ENCODE measurements at places on chromosomes 12 and 14.

GRCh38 chr14:21543963-21544362, 17.8 kb upstream of the SALL2 start:
- DNase-seq, result no peak

GRCh38 chr14:92800525-92800924, 6.4 kb downstream of the GOLGA5 start:
- DNase-seq, result no peak

GRCh38 chr14:99450266-99450665, 30.4 kb downstream of the SETD3 start:
- DNase-seq, result no peak

GRCh38 chr14:27372771-27373170, 774.9 kb upstream of the NOVA1 start:
- no peak for DNase-seq

- DNase-seq, result no peak
Measured at GRCh38 chr12:53313996-53314395, 7.4 kb downstream of the AAAS start.

DNA sequence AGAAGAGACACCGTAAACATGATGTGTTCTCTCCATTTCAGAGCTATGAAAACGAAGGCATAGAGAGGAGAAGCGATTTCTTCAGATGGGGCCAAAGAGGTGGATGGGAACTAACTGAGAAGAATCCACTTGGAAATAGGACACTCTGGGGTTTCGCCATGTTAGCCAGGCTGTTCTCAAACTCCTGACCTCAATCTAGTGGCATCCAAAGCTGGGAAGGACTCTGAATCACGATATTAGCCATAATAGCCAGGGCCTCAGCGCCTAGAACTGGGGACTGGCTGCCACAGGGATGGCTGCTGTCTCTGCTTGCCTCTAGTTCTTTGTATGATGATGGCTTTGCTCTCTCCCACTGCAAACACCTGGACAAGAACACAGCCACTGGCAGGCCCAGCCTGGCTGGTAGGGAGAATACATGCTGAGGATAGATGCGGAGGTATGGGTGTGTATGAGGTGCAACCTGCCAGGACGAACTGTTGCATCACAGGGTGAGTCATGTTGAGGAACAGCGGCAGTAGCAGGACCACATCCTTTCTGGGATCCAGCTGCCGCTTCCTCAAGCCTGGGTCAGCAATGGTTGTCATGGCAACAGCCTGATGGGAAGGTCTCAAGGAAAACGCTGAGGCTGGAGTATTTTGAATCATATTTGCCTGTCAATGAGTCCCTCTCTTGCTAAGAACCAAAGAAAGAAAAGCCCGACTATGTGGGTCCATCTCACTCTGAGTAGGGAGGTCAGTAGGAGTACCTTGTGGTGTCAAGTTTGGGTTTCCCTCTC, 31.1 kb downstream of the CCDC177 start:
- no peak for DNase-seq

DNA sequence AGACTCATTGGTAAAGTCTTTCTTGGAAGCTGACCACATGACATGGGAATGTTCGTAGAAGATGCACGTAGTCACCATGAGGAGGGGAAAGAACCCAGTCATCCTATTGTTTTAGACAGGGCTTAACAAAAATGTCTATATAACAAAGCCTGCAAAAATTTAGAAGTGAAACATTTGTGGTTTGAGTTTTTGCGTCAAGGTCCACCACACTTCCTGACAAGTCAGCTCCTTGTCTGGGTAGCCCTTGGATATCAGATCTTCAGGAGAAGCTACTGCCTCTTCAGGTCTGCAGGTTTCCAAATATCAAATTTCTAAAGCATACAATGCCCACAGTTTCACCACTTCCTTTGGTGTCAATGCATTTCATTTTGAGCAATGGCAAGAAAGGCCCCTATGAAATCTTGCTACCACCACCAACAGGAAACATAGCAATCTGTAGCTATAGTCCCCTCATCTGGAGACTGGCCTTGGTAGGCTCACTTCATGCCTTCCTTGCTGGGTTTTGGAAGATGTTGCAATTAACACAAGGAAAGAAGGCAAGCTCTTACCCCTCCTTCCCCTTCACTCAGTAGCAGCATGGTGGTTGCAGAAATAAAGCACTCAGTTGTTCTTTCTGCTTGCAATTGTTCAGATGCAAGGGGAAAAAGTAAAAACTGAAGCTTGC, 235.2 kb downstream of the PCNX1 start:
- DNase-seq, result no peak

GRCh38 chr14:55481769-55482168, 41.4 kb upstream of the TBPL2 start:
- DNase-seq, result no peak

DNA sequence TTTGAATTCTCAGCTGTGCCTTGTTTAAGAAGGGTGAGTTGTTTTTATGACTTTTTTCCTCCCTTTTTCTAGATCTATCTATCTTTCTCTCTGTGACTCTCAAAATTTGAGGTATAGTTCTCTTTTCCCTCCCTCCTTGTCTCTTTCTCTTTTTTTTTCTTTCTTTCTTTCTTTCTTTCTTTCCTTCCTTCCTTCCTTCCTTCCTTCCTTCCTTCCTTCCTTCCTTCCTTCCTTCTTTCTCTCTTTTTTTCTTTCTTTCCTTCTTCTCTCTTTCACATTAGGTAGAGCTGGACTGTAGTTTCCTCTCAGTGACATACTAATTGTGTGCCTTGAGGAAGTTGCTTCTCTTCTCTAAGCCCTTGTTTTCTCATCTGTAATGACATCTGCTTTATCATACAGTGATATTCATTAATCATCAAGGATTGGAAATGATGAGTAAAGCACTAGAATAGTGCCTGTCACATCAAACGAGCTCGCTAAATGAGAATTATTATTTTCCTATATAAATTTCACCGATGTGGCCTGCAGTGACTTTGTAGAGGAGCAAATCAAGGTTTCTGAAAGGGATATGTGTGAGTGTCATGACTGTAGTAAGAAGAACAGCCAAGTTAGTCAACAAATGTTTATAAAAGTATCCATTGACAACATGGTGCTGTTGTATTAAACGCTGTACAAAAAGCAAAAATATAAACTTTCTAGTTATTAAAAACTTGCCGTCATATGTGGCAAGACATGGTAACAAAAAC, 78.9 kb upstream of the SLC38A2 start:
- DNase-seq, result no peak

DNA sequence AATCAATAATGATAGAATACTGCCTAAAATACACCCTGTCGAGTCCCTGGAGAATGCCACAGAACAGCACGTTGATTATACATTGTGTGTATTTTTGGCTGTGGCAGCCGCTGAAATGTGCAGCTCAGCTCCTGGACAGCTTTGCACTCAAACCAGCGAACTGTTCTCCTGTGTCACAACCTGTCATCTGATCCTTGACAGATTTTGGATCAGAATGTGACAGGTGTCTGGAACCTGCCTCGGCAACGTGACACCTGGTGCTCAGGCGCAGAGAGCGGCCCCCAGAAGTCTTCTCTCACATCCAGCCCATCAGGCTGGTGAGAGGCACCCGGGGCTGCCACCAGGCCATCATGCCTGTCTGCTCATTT, 19.3 kb downstream of the MVK start:
- DNase-seq, result no peak

- DNase-seq, result no peak
Measured at GRCh38 chr14:95440951-95441350, 75.5 kb downstream of the SYNE3 start.

- no peak for DNase-seq
Measured at GRCh38 chr12:109822951-109823411, 10.2 kb downstream of the TRPV4 start.

GRCh38 chr12:130147875-130148596, 14.2 kb upstream of the FZD10 start:
- no peak for DNase-seq

DNA sequence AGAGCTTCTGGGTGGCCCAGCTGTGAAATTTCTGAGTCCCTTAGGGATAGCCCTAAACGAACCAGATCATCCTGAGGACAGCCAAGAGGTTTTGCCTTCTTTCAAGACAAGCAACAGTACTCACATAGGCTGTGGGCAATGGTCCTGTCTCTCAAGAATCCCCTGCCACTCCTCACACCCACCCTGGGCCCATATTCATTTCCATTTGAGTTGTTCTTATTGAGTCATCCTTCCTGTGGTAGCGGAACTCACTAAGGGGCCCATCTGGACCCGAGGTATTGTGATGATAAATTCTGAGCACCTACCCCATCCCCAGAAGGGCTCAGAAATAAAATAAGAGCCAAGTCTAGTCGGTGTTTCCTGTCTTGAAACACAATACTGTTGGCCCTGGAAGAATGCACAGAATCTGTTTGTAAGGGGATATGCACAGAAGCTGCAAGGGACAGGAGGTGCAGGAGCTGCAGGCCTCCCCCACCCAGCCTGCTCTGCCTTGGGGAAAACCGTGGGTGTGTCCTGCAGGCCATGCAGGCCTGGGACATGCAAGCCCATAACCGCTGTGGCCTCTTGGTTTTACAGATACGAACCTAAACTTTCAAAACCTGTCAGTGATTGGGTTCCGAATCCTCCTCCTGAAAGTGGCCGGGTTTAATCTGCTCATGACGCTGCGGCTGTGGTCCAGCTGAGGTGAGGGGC, 38.9 kb downstream of the DAD1 start:
- DNase-seq, result peak; percentile 84

GRCh38 chr12:120674097-120674636, 12.8 kb upstream of the MLEC start:
- no peak for DNase-seq

- peak; percentile 93 for DNase-seq
Measured at GRCh38 chr14:89416002-89416995, 734 bp downstream of the FOXN3 start.

DNA sequence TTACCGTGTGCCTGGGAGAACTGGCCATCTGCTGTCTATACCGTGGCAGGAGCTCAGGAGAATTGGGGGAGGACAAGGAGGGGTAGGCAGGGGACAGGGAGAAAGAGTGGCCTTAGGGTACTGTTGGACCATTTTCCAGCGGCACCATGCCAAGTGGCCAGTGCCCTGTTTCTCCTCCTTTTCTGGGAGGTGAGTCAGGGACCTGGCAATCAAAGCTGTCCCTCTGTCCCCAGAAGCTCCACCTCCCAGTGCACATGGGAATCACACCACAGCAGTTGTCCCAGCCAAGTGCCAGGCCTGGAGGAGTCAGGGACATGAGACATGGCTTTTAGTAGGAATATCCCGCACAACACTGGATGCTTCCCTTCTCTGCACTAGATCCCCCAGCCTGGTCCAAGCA, 118.0 kb downstream of the GCH1 start:
- no peak for DNase-seq
